ENCODE measurements at places on chromosomes 11 and 22.

DNA sequence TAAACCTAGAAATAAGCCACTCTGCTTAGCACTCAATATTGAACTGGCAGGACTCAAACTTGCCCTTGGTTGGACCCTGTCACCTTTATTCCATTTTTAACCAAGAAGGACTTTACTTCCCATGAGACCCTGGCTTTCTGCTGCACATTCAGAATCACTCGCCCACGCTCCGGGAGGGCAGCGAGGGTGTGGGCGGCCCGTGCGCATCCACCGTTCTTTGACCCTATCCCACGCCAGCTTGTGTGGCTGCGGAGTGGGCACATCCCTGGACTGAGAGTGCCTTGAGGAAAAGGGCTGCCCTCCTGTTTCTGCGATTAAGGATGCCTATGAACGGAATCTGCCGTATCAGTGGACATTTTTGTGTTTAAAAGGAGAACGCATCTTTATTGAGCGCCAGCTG is 39.6 kb downstream of the TRIM44 start:
- DNase-seq, result no peak

GRCh38 chr11:117679461-117679860 is 117.6 kb downstream of the DSCAML1 start:
- no peak for DNase-seq

GRCh38 chr11:34259087-34259486 is 98.7 kb downstream of the ABTB2 start:
- no peak for DNase-seq

DNA sequence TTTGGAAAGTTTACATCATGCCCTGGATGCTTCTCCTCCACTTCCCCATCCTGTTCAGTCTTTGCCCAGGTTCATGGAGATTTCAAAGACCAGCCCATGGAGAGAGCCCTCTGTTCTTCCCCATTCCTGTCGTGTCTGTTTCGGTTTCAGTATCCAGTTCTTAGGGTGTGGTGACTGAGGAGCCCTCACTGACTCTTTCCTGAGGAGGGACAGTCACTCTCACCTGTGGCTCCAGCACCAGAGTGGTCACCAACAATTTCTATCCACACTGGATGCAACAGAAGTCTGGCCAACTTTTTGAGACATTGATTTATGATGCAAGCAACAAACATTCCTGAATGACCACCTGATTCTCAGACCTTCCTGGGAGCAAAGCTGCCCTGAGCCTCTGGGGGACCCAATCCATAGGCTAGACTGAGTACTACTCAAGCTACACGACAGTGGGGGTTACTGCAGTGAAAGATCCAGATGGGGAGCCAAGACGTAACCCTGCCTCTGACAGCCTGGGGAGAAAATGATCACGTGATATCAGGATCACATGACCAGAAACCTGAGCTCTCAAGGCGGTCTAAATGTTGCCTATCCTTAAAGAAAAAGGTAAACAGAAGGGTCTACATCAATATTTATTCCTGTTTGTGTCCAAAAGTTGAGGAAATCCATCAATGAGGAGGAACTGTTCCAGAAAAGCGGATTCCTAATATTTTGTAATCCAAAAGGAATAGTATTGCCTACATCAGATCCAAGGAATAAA is 76.2 kb upstream of the VPREB1 start:
- peak; percentile 71 for DNase-seq

GRCh38 chr11:96990914-96991313 is 601.1 kb downstream of the JRKL start:
- DNase-seq, result no peak

DNA sequence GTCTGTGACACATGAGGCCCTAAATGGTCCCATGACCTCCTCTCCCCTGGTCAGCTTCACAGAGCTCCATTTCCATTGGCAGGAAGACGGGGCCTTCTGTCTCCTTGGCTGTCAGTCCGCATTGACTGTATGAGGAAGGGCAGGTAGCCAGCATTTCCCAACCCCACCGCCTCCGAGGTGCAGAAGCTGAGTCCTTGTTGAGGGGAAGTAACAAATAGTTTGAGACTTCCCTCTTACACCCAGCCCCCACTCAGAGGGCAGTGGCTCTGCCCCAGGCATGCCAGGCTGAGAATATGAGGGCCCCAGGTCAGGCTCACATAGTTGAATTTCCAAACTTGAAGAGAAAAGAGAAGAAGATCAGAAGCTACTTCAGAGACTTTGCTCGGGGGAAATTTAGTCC is 611.1 kb downstream of the BRD1 start:
- DNase-seq, result no peak

- DNase-seq, result no peak
Observed at GRCh38 chr11:72712168-72712751, 38.0 kb upstream of the PDE2A start.

GRCh38 chr11:7347611-7348431 is 96.1 kb downstream of the SYT9 start:
- DNase-seq, result no peak

- DNase-seq, result peak; percentile 24
Observed at GRCh38 chr11:61657566-61658290, 22.5 kb upstream of the DAGLA start.

DNA sequence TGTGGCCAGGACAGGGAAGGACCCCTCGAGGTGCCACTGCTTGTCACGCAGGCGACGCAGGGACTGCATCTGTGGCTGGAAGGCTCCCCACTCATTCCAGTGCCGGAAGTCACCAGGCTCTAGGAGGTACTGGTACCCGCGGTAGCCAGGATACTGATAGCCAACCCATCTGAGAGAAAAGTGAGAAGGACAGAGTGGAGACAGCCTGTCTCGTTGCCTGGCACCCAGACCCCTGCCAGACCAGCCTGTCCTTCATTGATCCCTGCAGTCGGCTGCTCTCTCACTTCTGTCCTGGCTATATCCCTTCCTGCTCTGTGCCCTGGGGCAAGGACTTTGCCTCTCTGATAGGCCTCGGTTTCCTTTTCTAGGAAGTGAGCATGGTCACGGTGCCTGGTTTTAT is 9.6 kb upstream of the TPST2 start:
- no peak for DNase-seq

- DNase-seq, result no peak
Observed at GRCh38 chr11:514606-515005, 7.6 kb upstream of the RNH1 start.

- DNase-seq, result no peak
Observed at GRCh38 chr11:132587716-132588115, 944.6 kb downstream of the OPCML start.

- no peak for DNase-seq
Observed at GRCh38 chr11:63868399-63869064, 29.6 kb downstream of the MARK2 start.

GRCh38 chr22:49785046-49785521 is 42.6 kb downstream of the BRD1 start:
- DNase-seq, result no peak

- no peak for DNase-seq
Observed at GRCh38 chr22:21025266-21025665, 7.1 kb downstream of the SLC7A4 start.

DNA sequence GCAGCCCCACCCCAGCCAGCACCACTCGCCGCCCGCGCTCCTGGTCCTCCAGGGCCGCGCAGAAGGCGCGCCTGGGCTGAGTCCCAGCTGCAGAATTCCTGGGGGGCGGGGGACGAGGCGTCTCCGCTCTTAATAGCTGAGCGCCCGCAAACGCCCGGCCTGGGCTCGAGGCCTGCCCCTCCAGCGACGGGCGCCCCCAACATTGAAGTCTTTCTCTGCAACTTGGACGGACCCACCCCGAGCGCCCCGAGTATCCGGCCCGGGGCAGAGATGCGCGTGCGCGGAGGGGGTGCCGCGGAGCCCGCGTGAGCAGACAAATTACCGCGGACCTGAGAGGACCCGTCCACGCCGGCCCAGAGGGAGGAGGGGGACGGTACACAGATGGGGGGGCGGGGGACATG is 6.7 kb upstream of the SYT7 start:
- DNase-seq, result no peak

DNA sequence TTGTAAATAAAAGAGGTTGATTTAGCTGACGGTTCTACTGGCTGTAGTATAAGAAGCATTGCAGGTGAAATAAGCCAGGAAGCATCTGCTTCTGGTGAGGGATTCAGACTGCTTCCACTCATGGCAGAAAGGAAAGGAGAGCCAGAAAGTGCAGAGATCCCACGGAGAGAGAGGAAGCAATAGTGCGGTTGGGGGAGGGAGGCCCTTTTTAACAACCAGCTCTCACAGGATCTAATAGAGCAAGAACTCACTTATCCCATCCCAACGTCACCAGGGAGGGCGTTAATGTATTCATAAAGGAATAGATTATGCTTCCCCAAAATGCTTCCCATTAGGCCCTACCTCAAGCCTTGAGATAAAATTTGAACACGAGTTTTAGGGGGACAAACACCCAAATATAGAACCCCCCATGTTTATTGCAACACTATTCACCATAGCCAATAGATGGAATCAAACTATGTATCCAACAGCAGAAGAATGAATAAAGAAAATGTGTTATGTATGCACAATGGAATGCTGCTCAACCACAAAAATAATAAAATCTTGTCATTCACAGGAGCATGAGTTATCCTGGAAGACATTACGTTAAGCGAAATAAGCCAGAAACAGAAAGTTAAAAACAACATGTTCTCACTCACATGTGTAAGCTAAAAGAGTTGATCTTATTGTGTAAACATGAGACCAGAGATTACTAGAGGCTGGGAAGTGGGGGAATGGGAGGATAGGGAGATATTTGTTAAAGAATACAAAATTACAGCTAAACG is 908.3 kb upstream of the ANO3 start:
- DNase-seq, result no peak

DNA sequence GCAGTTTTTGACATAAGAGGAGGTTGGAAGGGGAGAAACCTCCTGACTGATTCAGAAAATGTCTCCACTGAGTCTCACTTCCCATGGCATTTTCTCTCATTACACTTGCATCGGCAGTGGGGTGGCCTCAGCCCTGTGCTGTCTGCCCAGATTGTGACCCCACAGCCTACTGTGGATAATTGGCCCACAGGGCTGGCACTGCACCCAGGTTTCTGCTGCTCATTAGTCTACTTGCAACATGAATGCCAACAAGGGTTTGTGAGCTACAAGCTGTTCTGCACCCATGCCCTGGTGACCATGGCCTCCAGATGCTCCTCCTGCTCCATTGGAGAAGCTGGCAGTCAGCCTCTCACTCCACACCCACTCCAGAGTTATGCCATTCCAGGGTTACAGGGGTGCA is 296.0 kb downstream of the CTTN start:
- no peak for DNase-seq

DNA sequence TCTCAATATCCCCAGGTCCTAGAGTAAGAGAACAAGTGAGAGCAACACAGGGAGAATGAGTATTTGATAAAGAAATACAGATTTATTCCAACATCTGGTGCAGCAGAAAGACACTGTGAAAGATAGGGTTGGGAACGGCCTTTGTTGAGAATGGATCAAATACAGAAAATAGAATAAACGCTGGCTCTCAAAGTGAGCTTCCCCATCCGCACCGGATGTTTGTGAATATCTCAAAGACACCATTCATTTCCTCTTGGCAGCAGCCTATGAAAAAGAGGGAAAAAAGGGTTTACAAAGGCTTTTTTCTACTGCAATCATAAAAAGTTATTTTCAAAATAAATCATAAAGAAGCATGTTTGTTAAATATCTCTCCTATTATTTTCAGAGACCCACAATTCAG is 279.3 kb downstream of the CASP12 start:
- DNase-seq, result no peak

DNA sequence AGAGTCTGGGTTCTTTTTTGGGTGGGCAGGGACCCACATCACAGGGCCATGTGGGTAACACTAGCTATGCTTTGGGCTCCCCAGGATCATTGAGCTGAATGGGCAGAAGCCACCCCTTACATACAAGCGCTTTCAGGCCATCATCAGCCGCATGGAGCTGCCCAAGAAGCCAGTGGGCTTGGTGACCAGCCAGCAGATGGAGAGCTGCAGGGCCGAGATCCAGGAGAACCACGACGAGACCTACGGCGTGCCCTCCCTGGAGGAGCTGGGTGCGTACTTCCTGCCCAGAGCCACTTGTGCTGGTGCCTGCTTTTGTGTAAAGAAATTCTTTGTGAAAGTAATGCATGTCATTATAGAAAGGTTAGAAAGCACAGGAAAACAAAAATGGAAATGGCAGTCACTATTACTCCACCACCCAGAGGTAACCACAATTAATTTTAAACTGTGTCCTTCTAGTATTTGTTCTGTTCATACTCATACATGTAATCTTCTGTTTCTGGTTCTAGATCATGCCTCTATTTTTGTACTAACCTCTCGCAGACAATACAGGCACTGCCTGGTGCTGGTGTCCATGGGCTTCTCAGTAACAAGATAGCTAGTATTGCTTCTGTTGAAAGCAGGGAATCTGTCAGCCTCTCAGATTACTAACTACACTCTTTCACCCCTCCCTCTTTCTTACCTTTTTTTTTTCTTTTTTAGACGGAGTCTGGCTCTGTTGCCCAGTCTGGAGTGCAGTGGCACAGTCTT is 13.7 kb downstream of the CRY2 start:
- no peak for DNase-seq

DNA sequence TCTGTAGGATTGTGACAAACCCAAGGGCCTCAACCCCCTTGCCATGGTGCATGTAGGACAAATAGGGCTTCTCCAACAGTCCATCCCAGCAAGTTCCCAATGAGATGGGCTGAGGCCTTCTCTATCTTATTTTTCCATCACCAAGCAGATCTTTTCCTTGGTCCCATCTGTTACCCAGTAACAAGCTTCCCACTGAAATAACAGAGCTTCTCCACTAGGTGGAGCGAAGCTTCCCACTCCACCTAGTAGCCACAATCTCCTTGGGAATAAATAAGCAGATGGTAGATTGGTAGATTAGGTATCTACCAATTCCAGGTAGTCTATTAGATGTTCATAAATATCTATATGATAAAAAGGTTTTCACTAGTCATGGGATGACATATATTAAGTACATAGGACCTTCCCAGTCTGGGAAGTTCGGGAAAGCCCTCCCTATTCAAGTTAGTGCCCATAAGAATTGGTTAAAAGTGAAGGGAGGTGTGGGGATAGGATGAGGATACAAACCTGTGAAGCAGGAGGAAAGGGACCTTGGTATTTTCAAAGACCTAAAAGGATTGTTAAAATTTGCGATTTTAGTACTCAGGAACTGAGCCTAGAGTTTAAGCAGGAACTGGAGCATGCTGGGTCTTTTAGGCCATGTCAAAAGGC is 5.9 kb upstream of the OR52L1 start:
- DNase-seq, result no peak

DNA sequence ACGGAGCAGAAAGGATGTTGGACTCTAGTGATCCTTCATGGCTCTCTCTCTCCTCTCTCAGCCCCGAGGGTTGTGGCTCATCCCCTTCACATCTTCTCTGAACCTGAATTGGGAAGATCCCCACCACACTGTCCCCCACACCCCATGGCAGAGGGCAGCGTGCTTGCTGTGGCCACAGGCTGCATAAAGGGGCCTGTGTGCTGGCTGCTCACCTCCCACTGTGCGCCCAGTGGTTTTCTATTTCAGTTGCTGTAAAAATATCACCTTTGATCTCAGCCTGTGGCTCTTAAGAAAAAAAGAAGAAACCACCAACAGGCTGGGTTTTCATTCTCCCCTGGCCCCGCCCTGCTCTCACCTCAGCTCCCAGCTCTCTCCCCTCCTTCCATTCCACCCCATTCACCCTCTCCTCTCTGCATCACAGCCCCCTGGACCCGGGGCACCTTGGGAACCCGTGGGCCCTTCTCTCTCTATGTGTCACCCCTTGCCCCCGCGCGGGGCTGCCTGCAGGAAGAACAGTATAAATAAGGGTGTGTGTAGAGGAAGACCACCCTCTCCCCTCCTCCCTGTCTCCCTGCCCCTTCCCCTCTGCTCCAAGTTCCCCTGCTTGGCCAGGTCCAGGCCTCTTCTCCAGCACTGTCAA is 25.8 kb upstream of the WNT11 start:
- DNase-seq, result no peak
